Stimulated activated CD8-positive, alpha-beta memory T cell treated with anti-CD3 and anti-CD28 coated beads, Interleukin-2, amount 100 ng/mL, for 48 hours (primary cell): ENCODE measurements at places on chromosomes 3 and 15.

DNA sequence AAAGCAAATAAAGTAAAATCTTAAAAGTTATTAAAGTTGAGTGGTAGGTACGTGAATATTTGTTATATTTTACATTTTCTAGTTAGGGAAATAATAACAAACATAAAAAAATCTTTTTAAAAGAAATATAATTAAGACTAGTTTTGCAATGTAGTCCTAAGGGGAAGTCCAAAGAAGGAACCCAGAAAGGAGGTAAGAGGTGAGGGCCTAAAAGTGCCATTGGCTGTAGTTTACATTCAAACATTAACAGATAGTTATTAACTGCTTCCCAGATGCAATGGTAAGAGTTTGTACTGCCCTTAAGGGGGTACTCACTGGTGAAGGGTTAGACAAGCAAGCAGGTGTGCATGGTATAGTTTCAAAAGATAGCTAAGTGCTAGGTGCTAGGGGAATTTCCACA, 79.2 kb downstream of the B3GALNT1 start:
- no peak for DNase-seq

DNA sequence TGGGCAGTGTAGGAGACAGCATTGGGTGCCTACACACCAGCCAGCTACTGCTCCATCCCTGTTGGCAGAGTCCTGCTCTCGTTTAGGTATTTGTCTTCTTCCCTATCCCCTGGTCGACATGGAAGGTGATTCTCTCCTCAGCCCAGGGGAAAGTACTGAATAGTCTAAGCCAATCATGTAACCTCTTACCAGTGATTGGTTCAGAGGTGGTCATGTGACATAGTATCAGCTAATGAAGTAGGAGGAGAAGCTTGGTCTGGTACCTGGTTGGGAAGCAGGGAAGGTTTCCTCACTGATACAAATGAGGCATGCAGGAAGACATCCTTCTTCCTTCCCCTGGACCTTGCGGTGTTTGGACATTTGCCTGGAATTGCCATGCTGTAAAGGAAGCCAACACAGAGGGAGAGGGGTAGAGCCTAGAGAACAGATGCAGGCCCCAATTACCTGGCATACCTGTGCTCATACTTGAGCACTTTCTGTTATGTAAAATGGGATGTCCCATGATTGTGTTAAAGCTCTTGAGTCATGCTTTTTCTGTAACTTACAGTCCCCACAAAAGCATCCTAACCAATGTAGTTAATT, 32.7 kb upstream of the RASGRP1 start:
- no peak for DNase-seq

DNA sequence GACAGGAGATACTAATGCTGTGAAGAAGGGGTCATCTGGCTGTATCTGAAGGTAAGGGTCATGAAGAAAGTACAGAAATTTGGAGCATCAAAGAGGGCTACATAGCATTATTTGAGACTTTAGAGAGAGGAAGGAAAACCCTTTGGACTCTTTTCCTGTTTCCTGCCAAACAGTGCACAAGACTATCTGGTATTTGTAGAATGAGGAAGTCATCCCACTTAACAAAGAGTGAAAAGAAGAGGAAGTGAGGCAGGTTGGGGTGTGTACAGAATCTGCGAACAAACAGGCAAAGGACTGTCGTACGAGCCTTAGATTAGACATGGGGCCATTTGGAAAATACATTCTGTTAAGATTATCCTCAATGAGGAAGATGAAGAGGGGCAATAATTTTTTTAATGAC, 546.8 kb upstream of the EPHA6 start:
- DNase-seq = no peak

DNA sequence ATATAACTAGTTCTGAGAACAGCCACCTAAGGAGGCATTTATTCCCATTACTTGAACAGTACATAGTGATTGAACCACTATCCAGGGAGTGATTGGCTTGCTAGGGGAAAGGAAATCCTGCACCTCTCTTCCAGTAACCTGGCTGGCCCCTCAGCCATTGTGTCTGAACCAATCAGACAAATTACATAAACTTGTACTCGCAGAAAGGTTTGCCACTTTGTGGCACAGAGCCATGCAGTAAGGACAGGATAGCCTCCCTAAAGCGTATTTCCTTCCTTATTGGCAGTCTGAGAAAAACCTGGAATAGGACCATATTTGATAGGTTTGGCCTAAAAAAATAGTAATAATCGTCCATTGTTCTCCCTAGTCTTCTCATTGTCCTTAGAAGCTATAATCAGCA, 19.0 kb downstream of the CMSS1 start:
- no peak for DNase-seq

DNA sequence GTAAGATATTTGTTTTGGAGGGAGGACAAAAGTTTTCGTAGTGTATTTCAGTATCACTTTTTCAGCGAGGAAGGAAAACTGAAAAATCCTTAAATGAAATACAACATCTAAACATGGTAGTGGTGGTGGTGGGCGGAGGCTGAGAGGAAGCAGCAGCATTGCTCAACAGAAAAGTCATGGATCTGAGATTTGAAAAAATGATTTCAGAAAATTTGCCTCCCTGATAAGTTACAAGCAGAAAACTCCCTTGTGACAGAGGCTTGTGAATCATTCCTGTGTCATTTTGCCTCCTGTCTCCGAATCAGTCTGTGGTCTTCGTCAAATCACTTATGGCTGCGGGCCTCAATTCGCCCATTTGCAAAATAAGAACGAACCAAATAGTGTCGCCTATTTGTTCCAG, 965 bp upstream of the CRBN start:
- DNase-seq = no peak

GRCh38 chr3:97974996-97975395, 2.8 kb upstream of the RIOX2 start:
- DNase-seq = no peak

DNA sequence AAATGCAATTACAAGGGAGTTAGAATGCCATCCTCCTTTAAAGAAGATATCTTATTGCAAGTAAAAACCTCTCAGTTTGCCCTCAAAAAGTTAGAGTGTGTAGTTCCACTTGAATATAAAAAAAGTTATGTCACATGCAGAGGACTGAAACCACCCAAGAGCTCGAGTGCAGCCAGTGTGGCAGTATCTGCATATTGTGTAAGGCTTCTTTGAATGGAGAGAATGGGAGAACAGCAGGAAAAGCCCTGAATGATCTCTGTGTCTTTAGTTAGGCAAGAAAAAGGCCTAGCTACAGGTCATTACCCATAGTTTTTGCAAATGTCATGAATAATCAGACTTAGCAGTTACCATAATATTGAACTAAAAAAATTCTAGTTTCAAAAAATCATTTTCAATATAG, 13.9 kb upstream of the TEX9 start:
- DNase-seq = no peak

DNA sequence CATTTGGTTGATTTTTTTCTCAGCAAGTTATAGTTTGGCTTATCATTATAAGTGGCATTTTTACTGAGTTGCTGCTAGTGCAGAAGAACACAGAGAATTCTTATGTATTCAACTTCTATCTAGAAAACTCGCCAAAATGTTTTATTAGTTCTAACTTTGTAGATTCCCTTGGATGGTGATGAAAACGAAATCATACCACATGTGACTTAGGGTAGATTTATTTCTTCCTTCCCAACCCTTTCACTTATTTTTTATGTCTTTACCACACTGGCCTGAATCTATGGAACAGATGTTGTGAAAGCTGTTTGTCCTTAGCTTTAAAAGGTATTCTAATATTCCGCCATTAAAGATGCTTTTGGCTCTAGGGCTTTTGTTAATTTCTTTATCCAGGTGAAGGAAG, 503.3 kb upstream of the CFAP20DC start:
- DNase-seq = no peak

GRCh38 chr15:77529394-77530159, 103.1 kb downstream of the LINGO1 start:
- no peak for DNase-seq

DNA sequence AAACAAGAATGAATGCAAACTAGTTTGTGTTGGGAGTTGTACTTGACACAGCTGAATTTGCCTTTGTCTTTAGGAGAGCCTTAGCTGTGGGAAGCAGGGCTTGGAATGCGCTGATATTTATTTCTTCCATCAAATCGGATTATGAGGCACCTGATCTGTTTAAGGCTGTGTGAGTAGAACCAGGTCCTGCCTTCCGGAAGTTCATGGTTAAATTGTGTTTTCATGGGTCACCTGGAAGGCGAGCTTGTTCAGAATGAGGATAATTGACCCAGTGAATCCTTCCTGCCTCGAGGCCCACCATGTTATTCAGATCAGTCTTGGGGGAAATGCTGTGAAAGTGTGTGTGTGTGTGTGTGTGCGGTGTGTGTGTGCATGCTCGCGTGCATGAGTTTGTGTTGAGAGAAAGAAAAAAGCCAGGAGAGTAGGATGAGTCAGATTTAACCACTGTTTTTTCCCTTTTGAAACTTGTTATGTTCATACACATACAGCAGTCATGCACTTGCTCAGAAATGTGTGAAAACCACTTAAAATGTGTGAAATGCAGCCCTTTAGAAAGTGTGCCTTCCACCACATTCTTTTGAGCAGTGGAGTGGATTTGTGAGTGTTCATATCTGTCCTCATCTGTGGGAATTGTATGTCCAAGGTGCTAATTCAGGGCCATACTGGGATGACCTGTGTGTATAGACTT, 36.7 kb downstream of the SMAD3 start:
- DNase-seq = no peak

- no peak for DNase-seq
These were observed 38.7 kb upstream of the DNAAF4 start for GRCh38 chr15:55546718-55547117.

GRCh38 chr3:106119614-106120082, 250.8 kb upstream of the CBLB start:
- no peak for DNase-seq

DNA sequence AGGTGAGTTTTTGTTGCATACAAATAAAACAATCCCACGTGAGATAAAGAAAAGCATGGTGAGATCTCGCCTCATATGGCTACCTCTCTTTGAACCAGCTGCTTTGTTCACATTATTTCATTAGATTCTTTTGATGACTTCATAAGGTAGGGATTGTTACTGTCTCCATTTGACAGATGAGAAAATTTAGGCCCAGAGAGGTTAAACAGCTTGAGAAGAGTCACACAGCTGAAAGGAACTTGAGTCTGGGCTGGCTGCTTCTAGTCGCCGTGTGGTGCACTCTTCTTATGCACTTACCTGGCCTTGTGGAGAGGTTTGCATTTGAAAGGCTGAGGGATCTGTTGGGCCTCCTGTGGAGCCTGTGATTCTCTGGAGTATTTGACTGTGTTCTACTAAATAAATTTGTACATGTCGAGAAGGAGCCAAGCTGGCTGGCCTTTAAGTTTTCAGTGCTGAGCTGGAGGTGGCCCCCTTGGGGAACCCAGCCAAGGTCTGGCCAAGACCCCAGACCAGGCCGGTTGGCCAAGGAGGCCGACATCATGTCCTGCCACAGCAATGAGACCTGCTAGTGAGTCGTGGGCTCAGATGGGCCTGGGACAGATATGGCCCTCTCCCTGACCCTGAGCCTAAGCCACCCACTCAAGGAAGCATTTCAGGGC, 125.1 kb downstream of the SMAD6 start:
- no peak for DNase-seq

DNA sequence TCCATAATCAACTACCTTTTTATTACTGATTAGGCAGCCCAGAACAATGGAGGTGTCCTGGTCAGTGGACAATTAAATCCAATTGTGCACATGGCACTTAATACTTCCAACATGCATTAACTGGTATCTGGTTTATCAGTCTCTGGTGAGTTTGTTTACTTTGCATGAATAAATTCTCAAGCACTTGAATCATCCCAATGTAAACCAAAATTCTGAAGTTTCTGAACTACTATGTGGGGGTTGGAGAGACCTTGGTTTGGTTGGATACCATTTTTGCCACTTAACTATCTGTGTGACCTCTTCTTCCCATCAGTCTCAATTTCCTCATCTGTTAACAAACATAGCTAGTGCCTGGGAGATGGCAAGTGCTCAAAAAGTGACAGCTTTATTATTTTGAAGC, 70.5 kb upstream of the MAP4 start:
- DNase-seq = no peak

DNA sequence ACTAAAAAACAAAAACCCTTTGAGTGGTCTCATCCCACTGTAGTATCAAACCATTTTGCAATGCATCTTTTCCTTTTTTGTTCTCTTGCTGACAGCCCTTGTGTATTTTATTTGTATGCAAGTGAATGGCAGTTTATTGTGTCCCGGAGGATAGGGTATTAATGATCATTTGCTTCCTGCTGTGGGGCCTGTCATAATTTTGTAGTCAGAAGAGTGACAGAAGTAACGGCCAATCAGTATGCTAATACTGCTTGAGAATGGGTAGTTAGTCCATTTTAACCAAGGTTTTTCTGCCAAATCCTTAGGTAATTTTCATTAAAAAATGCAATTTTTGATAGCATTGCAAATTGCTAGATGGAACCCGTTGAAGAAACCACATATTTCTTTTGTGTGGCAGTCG, 75.5 kb upstream of the PLSCR5 start:
- DNase-seq = no peak

DNA sequence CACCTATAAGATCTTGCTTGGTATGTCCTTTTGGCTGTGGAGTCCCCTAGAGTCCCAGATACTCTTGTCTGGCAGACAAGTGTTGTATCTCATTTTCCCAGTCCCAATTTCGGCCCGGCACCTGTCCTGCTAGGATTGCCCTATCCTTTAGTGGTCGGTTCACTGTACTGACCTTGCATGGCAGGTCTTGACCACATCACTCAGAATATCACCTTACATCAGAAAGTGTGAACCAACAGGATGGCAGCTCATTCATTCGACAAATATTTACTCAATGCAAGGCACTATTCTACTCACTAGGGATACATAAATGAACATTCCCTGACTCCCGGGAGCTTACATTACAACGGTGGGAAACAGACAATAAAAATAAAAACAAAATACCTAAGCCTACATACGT, 5.7 kb upstream of the CCDC80 start:
- no peak for DNase-seq

DNA sequence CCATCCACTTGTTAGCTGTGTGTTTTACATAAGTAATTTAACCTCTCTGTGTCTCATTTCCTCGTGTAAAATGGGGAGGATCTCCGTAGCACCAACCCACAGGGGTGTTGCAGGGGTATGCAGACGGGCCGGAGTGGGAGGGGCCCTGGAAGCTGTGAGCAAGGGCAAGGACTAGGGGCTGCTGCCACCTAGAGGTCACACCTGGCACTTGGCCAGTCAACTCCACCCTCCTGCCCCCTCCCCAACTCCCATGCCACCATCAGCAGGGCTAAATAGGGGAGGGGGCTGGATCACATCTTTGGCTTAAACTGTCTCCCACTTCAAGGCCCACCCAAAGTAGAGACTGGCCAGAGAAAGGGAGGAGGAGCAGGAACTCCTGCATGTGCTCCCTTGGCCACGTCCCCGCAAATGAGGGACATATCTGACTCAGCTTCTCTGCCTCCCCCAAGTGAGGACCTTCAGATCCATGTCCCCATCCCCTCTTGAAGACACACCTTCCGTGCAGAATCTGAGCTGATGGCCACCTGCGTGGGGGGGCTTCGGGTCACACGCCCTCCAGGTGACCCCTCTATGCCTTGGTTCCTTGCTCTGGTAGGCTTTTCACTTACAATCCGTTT, 2.6 kb downstream of the CCDC9B start:
- DNase-seq = peak; percentile 76
